Thoracic aorta endothelial cell (primary cell): ENCODE measurements at places on chromosomes 4 and X. TPM values are rescaled to one million over a fixed set of nuclear protein-coding genes. Genes with fewer than 3 reads are reported as not detected.

RNF212 gene
- 0.36 and 2.3 TPM in 2 replicates for total RNA-seq

BEX1 gene
- total RNA-seq: 0.27 and 0.57 TPM in 2 replicates

RHOXF2 gene
- not detected in 2 replicates for total RNA-seq

AMTN gene
- total RNA-seq: not detected in 2 replicates

TAF1 gene
- total RNA-seq: 38.2 and 51.9 TPM in 2 replicates

DCUN1D4 gene
- total RNA-seq: 53.6 and 62.1 TPM in 2 replicates

SCML2 gene
- total RNA-seq: 2.7 and 4.4 TPM in 2 replicates

SUPT20HL1 gene
- not detected in 2 replicates for total RNA-seq

TRIM75 gene
- not detected in 2 replicates for total RNA-seq

ADAM29 gene
- not detected in 2 replicates for total RNA-seq

CFP gene
- 0.13 and 0.14 TPM in 2 replicates for total RNA-seq

ABLIM2 gene
- total RNA-seq: 0.36 and 0.80 TPM in 2 replicates

CYBB gene
- total RNA-seq: not detected in 2 replicates

MAGEB2 gene
- total RNA-seq: not detected in 2 replicates

CFAP299 gene
- not detected in 2 replicates for total RNA-seq

TMSB15C gene
- total RNA-seq: 6.4 and 7.3 TPM in 2 replicates

PRDM5 gene
- total RNA-seq: 10.1 and 10.7 TPM in 2 replicates

OPN1MW2 gene
- total RNA-seq: not detected in 2 replicates

PRDM8 gene
- 0.50 and 0.66 TPM in 2 replicates for total RNA-seq

PABPC1L2B gene
- total RNA-seq: not detected in 2 replicates

GLUD2 gene
- total RNA-seq: 1.5 and 3.4 TPM in 2 replicates

FRG2 gene
- total RNA-seq: not detected in 2 replicates

NPY5R gene
- not detected in 2 replicates for total RNA-seq

CLGN gene
- total RNA-seq: 0.13 and 2.0 TPM in 2 replicates

CXCL8 gene
- 156 and 243 TPM in 2 replicates for total RNA-seq

SOX3 gene
- not detected in 2 replicates for total RNA-seq

GPR82 gene
- not detected in 2 replicates for total RNA-seq

CXorf49 gene
- not detected in 2 replicates for total RNA-seq

IRS4 gene
- under 0.01 TPM in 1 of 2 replicates, not detected in the other for total RNA-seq

DKK2 gene
- 6.0 and 8.5 TPM in 2 replicates for total RNA-seq

LARP7 gene
- 35.5 and 42.7 TPM in 2 replicates for total RNA-seq

TLL1 gene
- 8.0 and 15.2 TPM in 2 replicates for total RNA-seq

TMEM156 gene
- 1.0 and 3.7 TPM in 2 replicates for total RNA-seq

CTSO gene
- total RNA-seq: 5.7 and 6.9 TPM in 2 replicates

SLC4A4 gene
- total RNA-seq: 0.13 and 0.29 TPM in 2 replicates

MGARP gene
- 4.4 and 45.3 TPM in 2 replicates for total RNA-seq

CSAG3 gene
- not detected in 2 replicates for total RNA-seq

GIMD1 gene
- not detected in 2 replicates for total RNA-seq

BMX gene
- total RNA-seq: 157 and 166 TPM in 2 replicates

PCDH19 gene
- 1.1 and 1.6 TPM in 2 replicates for total RNA-seq

FDCSP gene
- not detected in 2 replicates for total RNA-seq

C4orf36 gene
- 0.50 and 0.53 TPM in 2 replicates for total RNA-seq

TCEAL1 gene
- 22.4 and 23.1 TPM in 2 replicates for total RNA-seq

CT45A1 gene
- not detected in 2 replicates for total RNA-seq

CDKL2 gene
- 0.65 and 0.80 TPM in 2 replicates for total RNA-seq

LUZP4 gene
- total RNA-seq: not detected in 2 replicates
